ENCODE measurements at places on chromosomes 5 and 9.

- DNase-seq, result no peak
Measured at GRCh38 chr5:147169901-147170300, 64.9 kb upstream of the STK32A start.

DNA sequence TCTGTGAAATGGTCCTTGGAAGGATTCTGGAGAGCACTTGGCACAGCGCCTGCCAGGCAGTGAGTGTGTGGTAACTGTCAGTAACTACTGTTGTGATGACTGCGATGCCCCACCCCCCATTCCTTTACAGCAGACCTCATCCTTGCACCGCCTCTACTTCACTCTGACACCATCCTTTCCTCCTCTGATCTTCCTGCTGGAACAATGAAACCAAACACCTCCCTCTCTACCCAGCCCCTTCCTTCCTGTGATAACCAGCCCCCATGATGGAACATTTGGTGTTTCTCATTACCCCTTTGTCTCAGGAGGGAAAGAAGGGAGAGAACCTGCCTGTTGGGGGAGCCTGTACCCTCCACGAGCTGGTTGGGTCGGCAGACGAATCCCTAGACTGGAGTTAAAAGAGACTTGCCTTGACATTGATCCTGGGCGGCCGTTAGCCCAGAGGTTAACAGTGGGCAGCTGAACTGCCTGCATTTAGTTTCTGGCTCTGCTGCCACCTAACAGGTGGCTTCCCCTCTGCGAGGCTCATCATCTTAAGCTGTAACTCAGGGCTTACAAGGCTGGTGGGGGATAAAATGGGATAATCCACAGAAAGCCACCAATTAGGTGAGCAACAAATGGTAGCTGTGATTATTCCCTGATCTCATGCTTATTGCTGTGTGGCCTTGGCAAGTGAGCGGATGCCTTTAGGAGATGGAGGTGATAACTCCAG lies 34.2 kb upstream of the GRPEL2 start:
- no peak for DNase-seq

DNA sequence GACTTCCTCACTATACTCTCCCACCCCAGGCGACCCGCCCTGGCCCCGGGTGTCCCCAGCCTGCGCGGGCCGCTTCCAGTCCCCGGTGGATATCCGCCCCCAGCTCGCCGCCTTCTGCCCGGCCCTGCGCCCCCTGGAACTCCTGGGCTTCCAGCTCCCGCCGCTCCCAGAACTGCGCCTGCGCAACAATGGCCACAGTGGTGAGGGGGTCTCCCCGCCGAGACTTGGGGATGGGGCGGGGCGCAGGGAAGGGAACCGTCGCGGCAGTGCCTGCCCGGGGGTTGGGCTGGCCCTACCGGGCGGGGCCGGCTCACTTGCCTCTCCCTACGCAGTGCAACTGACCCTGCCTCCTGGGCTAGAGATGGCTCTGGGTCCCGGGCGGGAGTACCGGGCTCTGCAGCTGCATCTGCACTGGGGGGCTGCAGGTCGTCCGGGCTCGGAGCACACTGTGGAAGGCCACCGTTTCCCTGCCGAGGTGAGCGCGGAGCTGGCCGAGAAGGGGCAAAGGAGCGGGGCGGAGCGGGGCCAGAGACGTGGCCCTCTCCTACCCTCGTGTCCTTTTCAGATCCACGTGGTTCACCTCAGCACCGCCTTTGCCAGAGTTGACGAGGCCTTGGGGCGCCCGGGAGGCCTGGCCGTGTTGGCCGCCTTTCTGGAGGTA lies 2.1 kb downstream of the CA9 start:
- DNase-seq, result peak; percentile 31

DNA sequence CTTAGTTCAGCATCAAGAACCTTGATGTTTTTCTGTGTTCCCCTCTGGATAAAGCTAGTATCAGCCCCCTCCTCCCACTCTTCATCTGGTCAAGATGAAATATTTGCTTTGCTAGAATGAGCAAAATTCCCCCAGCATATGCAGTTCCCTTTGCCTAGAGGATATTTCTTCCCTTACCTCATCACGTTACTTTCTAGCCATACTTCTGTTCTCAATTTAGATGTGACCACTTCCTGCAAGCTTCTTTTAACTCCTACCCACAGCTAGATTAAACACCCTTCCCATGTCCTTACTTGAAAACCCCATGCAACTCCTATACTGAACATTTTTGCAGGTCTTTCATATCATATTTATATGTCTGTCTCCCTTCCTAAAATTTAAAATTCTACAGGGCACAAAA lies 178.9 kb upstream of the TUSC1 start:
- no peak for DNase-seq

GRCh38 chr5:173664154-173664526 lies 47.7 kb upstream of the BOD1 start:
- no peak for DNase-seq

GRCh38 chr5:86542532-86542931 lies 75.2 kb upstream of the COX7C start:
- DNase-seq, result no peak

GRCh38 chr5:39624268-39624886 lies 199.6 kb upstream of the DAB2 start:
- DNase-seq, result no peak

DNA sequence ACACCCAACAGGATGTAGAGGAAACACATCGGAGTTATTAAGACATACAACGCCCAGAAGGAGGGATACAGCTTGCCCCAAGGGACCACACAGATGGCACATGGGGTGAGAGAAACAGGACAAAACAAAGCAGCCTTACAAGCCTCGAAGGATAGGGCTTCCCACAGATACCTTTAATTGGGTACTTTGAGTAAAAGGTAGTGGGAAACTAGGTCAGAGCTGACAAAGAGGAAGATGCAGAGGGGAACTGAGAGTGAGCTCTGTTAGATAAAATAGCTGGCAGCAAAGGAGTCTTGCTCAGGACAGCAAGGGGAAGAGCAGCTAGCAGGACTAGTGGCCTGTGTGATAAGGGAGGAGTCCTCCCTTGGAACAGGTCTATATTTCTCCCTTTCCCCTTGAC lies 48.2 kb downstream of the OTP start:
- no peak for DNase-seq

DNA sequence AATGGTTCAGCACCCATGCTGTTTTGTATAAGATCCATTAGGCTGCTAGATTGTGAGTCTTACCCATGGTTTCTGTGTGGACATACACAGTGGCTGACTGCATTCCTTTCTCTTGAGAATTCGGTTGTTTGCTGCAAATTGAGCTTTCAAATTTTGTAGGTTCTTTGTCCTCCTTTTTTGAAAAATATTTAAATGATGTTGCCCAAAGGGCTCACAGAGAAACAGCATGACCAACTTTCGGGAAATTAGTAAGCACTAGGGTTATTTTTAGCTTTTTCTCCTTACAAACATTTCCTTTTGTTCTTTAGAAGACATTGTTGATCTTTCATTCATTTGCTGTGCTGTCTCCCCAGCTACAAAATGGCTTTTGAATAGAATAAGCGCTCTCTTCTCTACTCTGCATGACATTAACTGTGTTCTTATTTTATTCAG lies 79.4 kb downstream of the NLN start:
- no peak for DNase-seq

GRCh38 chr5:113269023-113269997 lies 165.5 kb downstream of the TSSK1B start:
- DNase-seq, result no peak
